SIG-M5 (cell line): ENCODE measurements at places on chromosomes 13 and 19.

DNA sequence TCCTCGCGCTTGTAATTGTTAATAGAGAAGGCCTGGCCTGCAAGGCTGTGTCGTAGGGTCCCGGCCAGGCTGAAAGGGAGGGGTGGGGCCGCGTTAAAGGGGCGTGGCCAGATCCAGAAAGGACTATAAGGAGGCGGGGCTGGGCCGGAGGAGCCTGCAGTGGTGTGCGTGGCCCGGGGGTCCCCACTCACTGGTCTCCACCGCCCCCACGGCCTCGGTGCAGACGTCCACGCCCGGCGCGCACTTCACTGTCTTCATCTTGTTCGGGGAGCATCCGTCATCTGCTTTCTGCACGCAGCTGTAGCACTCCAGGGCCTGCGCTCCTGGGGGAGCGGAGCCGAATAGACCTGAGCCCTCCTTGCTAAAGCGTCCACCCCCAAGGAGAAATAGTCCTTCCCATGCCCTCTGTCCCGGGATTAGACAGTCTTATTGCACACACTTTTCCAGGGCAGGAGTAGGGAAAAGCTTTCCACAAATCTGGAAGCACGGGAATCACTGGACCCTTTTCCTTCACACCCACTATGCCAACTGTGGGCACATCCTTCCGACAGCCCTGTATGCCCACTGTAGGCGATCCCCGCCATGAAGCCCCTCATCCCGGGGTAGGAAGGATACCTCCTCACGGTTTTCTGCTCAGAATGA, 1.2 kb downstream of the LYPD3 start:
- no peak for DNase-seq

- no peak for DNase-seq
Observed at GRCh38 chr13:29996316-29996715, 145.9 kb upstream of the UBL3 start.

- no peak for DNase-seq
Observed at GRCh38 chr13:37488726-37489125, 109.8 kb downstream of the POSTN start.

GRCh38 chr19:41303954-41304353, 6.0 kb upstream of the CCDC97 start:
- DNase-seq: no peak

DNA sequence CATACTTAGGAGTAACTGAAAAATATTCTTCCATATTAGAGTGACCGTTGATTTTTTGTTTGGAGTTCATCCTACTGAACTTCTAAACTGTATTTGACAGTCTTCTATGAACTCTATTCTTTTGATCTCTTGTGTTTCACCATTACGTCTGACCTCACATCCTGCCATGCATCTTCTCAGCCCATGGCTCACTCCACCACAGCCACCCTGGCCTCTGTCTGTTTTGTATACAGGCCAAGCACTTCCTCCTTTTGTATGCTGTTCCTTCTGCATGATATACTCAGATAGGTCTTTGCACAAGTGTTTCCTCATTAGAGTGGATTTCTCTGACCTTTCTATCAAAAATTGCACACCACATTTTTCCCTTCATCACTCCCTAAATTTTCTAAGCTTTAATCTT, 119.9 kb downstream of the MAB21L1 start:
- DNase-seq: no peak

- DNase-seq: no peak
Observed at GRCh38 chr13:50805805-50806204, 37.7 kb downstream of the DLEU7 start.

- DNase-seq: no peak
Observed at GRCh38 chr13:84896128-84896527, 903.1 kb downstream of the SLITRK6 start.

DNA sequence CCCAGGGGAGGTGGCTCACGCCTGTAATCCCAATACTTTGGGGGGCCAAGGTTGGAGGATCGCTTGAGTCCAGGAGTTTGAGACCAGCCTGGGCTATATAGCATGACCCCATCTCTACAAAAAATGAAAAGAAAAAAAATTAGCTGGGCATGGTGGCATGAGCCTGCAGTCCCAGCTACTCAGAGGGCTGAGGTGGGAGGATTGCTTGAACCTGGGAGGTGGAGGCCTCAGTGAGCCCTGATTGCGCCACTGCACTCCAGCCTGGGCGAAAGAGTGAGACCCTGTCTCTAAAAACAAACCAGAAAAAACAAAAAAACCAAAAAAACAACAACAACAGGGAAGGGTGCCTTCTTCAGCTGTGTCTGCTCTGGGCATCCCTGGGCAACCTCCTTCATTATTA, 499 bp upstream of the MYO1F start:
- DNase-seq: no peak

GRCh38 chr13:105519771-105520170, 1015.7 kb downstream of the EFNB2 start:
- no peak for DNase-seq

- DNase-seq: no peak
Observed at GRCh38 chr19:35601971-35602370, 10.6 kb upstream of the HAUS5 start.

DNA sequence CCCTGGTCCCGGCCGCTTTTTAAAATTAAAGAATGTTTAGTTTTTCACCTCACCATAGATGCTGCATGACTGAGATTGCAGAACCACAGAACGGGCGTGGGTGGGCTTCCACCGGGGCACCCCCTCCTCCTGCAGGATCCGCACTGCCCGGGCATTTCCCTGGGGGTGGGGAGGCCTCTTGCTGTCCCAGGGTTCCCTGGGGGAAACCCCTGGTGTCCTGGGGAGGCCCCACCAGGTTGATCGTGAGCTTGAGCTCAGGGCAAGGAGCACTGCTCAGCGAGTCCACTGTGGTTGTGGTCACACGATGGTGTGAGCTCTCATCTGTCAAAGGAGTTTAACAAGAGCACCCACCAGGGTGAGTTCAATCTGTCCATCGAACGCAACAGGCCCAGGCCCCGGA, 11.4 kb upstream of the TCF3 start:
- no peak for DNase-seq

DNA sequence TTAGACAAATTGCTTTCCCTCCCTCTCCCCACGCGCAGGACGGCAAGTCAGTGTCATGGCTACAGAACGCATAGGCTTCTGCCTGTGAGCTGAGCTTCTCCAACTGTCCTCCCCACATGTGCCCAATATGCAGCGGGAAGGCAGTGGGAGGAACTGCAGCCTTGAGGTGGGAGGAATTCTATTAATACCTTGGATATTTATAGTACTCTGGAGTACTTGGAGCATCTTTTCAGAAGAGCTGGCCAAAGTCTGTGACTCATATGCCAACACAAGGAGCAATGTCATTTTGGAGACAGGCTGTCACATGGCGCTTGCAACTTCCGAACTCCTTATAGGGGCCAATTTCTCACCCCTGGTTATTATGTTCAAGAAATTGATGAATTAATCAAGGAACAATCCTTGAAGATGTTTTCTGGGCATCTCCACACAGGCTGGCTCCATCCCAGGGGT, 245.0 kb upstream of the SERP2 start:
- DNase-seq: no peak

GRCh38 chr13:34762312-34762711, 179.8 kb upstream of the NBEA start:
- DNase-seq: no peak

GRCh38 chr13:22024381-22024994, 353.6 kb downstream of the FGF9 start:
- no peak for DNase-seq

- DNase-seq: no peak
Observed at GRCh38 chr19:39479916-39480315, 722 bp upstream of the TIMM50 start.

- DNase-seq: no peak
Observed at GRCh38 chr13:114064450-114065140, 67.8 kb downstream of the RASA3 start.
